Left cardiac atrium (tissue), 4 donors: ENCODE measurements at places on chromosomes 3 and 15.

DNA sequence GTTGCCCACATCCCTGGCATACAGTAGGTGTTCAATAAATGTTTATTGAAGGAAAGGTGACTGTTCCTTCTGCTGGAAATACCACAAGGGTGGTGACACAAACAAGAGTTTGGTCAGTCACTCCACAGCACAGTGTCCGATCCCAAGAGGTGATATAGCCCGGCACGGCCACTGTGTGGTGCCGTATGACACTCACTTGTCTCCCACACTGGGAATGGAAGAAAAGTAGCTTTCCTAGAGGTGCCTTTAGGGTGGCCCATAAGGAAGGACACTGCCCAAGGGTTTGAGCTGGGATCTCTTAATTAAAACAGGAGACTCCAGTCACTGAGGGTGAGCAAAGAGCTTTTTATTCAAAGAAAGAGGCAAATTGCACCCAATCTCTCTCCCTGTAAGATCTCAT, 40.5 kb downstream of the TGM4 start:
- no peak for DNase-seq

DNA sequence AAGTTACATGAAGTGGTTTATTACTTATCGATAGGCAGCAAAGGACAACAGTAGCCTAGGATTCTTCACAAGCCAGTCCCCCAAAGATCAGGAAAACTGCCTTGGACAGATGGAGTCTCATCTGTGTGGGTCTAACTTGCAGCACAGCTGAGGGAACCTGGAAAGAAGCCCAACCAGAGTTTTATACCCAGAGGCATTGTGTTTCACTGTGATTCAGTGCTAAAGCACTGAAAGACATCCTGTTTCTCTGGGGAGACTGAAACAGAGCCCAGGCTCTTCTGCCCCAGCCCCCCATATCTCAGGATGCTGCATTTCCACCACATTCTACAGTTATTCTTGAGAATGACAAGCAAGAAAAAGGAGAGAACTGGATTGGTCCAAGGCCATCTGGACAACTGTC, 48.2 kb upstream of the PYDC2 start:
- no peak for DNase-seq

GRCh38 chr3:193548406-193548805, 6.3 kb downstream of the ATP13A4 start:
- DNase-seq, result no peak

DNA sequence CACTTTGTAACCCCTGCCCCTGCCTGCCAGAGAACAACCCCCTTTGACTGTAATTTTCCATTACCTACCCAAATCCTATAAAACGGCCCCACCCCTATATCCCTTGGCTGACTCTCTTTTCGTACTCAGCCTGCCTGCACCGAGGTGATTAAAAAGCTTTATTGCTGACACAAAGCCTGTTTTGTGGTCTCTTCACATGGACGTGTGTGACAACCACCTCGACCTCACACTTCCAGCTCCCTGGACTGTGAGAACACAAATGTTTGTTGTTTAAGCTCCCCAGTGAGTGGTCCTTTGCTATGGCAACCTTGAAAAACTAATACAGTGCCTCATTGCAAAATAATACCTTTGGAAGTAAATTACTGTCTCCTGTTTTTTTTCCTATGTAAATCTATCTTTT, 299.2 kb upstream of the POU1F1 start:
- DNase-seq, result no peak

DNA sequence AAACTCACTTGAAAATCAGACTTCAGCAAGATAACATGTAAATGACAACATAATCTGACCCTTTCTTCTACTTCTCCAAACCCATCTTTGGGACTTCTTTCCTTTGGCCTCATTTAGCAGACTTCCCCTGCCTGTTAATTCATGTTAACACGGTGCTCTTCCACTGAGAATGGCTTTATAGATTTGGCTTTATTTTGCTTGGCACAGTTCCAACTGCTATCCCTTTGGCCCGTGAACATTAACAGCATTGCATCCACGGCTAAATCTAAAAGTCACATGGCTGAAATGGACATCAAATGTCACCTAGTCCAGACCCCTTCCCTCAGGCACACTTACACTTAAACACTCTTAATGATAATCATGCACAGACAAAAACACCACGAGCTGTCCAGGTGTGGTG, 3.8 kb downstream of the ZMAT3 start:
- no peak for DNase-seq

DNA sequence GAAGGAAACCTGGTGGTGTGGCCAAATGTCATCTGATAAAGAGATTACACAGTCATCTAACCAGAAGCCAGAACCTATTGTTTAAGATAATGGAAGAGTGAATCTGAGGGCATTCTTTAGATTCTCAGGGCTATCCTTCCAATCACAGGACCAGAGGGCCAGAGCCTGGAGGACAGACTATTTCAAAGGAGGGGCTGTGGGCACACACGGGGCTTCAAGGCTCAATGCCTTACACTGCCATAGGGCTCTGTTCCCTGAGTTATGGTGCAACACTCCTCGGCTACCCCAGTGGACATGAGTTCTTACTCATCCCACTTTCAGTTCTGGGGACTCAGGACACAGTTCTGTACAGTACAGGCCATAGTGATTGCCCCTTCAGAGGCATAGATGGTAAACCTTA, 343.9 kb upstream of the ALCAM start:
- DNase-seq, result no peak

DNA sequence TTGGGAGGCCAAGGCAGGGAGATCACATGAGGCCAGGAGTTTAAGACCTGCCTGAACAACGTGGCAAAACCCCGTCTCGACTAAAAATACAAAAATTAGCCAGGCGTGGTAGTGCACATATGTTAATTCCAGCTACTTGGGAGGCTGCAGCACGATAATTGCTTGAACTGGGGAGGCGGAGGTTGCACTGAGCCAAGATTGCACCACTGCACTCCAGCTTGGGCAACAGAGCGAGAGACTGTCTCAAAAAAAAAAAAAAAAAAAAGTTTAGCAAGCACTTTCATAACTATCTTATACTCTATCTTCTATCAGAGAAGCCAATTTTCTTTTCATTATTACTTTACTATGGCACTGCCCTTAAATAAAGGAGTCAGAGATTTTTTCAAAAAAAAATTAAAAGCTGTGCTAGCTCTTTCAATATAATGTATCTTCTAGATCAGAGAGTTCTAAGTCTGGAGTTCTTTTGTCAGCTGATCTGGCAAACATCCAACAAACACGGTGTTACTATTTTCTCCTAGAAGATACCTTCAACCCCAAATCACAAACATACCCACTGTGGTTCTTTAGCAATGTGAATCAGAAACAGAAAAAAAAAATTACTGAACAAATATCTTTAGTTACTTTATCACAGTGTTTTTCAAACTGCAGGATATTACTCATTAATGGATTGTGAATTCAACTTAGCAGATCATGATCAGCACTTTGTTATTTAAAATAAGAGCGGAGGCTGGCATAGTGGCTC, 3.0 kb downstream of the ZNF770 start:
- peak; percentile 33 for DNase-seq

GRCh38 chr3:141104151-141104821, 53.1 kb downstream of the SPSB4 start:
- DNase-seq, result no peak

GRCh38 chr15:47296881-47297280, 420.4 kb upstream of the SEMA6D start:
- DNase-seq, result no peak

- no peak for DNase-seq
Observed at GRCh38 chr3:152122851-152123250, 145.9 kb upstream of the MBNL1 start.

- no peak for DNase-seq
Observed at GRCh38 chr3:119148493-119149180, 2.7 kb downstream of the TEX55 start.

DNA sequence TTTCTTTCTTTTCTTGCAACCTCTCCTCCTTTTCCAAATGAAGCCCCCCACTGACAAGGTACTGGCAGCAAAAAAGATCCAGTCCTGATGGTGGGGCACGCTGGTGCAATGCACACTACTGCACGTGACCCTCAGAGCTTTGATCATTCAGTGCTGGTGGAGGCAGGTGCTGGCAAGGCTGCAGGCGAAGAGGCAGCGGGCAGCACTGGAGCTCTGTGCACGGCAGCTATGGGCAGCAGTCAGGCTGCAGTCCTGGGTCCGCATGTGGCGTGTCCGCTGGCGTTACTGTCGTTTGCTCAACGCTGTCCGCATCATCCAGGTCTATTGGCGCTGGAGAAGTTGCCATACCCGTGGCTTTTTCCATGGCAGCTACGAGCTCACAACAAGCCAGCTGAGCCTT, 40.1 kb upstream of the IQCF6 start:
- DNase-seq, result no peak

- no peak for DNase-seq
Observed at GRCh38 chr3:137770835-137771399, 6.8 kb downstream of the SOX14 start.

DNA sequence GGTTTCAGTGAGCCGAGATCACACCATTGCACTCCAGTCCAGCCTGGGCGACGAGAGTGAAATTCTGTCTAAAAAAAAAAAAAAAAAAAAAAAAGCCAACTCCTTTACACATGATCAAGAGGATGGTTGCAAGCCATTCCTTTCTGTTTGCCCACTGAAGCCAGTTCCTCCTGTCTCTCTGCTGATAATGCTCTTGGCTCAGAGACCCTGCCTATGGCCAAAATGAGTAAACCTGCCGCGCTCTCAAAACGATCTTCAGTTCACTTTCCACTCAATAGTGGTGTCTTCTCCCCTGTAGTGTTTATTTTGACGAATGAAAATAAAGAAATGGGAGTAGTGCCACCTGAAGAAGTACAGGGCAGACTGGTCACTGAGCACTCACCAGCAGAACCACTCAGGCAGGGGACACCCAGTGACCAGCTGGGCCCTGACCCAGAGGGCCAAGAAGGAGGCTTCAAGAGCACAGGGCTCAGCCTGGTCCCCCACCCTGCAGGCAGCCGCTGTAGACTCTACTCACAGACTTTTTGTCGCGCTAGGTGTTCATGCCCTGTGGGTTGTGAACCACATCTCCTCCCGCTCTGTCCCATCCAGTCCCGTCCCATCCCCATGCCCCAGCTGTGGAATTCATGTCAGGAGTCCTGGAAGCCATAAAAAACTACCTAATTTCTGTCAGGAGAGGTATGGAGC, 23.6 kb downstream of the GRAMD2A start:
- DNase-seq, result no peak

DNA sequence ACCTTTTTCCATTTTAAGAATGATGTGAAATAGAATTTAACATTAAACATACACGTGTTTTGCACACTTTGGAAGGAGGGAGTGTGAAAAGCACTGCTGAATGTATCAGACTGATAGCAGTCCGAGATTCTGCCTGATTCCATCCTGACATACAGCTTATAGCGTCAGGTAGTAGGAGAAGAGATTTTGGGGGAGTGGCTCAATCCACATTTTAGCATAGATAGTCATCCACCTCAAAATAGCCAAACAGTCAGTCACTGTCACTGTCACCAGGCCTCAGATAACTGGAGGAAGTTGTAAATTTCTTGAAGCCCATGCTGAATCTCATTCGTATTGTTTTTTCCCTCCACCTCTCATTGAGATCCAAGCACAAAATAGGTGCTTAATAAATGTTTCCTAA, 35.4 kb upstream of the ARHGEF26 start:
- no peak for DNase-seq

- DNase-seq, result no peak
Observed at GRCh38 chr15:81146466-81146865, 12.4 kb downstream of the CFAP161 start.

GRCh38 chr3:170999737-171000242, 26.7 kb downstream of the SLC2A2 start:
- DNase-seq, result no peak

DNA sequence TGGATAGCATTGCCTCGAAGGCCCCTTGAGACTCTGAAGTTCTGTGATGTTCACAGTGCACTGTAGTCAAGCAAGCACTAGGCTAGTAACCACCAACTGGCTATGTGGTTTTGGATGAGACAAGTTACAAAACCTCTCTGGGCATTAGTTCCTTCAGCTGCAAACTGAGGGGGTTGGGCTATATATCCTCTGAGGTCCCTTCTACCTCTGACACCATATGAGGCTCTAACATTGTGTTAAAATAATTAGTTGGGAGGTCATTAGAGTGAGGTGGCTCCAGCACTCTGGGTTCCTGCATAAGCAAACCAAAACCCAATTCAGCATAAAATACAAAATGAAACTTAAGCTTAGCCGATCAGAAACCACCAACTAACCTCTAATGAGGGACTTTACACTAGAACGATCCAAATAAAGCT, 209.5 kb upstream of the LRRN1 start:
- no peak for DNase-seq

DNA sequence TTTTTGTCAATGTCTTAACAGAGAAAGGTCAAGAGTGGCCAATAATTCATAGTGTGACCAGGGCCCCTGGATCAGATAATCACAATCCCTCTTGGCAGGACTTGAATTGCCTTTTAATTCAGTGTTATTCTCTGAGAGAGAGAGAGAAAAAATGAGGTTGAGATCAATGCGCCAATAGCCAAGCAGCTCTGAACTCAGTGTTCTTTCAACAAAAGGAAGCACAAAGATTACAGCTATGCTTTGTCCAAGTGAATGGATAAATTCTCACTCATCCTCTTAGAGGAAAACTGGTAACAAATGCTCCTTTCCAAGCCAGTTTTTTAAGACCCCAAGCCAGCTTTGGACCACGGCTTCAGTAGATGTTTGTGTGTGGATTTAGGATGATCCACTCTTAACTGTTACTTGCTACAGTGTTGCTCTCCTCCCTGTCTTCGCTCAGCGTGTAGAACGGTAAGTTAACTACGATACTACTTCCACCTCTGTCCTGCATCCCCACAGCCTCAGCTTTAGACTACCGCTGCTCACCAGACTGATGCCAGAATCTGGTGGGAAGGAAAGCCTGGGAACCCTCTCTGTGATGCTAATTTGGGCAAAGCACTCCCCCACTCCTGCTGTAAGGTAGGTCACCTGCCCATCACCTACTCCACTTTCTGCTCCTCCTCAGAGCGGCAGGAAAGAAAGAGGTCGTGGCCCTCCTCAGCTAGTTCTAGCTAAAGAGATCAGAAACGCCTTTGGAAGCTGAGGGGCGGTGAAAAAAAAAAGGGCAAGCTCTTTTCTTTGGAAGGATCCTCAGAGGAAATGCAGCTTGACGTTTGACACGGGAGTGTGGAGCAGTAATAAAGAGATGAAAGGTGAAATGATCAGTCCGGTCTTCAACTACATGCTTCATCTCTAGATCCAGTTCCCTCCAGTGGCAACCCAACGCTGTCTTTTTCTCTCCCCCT, 46.8 kb upstream of the LPP start:
- DNase-seq, result no peak

- DNase-seq, result no peak
Observed at GRCh38 chr15:51499379-51499976, 123.1 kb downstream of the DMXL2 start.

GRCh38 chr3:142086581-142087090, 62.7 kb downstream of the TFDP2 start:
- DNase-seq, result no peak

- no peak for DNase-seq
Observed at GRCh38 chr3:81965696-81966095, 204.3 kb upstream of the GBE1 start.

GRCh38 chr3:43162230-43163084, 56.6 kb upstream of the POMGNT2 start:
- DNase-seq, result no peak

GRCh38 chr15:99386391-99386790, 135.1 kb downstream of the LRRC28 start:
- DNase-seq, result no peak
